Stimulated activated CD4-positive, alpha-beta T cell treated with anti-CD3 and anti-CD28 coated beads, TNF-alpha, amount 100 ng/mL, for 1 hour (primary cell): ENCODE measurements at places on chromosomes 6 and 20.

DNA sequence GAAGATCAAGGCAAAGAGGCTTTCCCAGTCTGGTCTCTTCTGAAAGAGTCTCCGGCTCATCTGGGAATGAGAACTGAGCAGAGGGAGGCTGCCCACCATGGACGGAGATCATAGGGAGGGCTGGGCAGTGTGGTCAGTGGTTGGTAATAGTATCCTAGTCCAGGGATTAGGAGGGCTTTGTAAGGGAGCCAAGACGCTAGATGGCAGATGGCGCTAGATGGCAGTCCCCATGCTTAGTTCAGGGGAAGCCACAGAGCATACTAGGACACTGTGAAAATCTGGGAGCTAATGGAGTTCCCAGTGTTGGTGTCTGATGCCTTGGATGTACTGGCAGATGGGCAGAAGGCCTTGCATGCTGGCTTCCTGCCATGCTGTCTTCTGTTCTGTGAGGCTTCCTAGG is 21.7 kb upstream of the DAAM2 start:
- no peak for DNase-seq

DNA sequence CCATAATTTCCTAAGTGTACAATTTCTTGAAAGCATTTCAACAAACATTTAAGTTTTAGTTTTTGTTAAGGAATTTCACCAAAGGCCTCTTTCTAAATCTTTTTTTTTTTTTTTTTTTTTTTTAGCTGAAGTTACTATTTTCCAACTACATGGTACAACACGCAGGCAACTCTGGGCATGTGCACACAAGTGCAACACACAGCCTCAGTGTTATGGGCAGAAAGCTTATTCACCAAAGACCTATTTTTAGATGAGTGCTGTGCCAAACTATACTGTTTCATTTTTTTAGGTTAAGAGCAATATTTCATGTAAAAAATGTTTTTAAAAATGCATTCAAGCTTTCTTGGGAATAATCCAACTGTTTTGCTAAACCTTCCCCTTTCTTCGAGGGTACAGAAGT is 42.0 kb upstream of the MAP3K4 start:
- DNase-seq: no peak

DNA sequence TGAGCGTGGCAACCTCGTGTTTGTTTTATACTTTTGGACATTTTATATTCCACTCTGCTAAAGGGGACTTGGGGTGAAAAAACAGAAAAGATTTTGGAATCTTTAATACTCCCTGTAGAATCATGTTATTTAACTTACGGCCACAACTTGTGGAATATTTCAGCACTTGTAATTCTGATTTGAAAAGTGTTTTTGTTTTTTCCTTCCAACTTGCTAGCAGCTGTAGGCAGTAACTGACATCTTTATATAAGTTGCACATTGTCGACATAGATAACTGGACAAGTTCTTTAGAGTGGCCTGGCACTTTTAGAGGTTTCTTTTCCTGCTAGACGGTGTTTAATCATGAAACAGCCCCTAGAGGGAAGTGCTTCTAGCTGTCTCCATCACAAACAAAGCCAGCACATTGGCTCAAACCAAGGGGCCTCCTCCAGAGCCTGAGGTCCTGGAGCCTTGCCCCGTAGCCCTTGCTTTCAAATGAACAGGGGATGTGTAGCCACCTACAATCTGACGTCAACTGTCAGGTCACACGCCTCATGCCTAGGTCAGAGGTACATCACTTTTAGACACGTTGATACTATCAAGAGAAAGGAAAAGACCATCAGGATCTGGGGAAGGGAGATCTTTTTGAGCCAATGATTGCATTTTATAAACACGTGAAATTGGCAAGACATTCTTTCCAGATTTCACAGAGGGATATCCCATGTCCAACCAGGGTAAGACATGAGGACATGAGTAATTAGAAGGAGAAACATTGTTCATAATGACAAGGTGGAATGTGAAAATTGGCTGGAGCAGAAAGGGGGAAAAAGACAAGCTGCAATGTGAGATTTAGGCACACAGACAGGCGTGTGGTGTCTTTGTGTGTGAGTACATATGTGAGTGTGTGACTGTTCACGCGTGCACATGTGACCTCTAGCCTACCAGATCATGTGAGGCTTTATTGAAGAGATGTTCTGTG is 92.1 kb downstream of the TXNDC5 start:
- DNase-seq: no peak

DNA sequence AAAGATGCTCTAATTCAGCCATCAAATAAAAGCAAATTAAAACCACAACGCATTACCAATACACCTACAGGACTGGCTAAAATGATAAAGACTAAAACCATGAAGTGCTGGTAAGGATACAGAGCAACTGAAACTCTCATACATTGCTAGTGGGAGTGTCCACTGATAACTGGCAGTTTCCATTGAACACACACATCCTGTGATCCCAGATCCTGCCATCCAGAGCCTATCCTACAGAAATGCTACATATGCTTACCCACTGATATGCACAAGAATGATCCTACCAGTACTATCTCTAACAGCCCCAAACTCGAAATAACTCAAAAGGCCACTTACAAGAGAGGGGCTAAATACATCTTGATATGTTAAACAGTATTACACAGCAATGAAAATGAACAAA is 81.0 kb downstream of the FYN start:
- no peak for DNase-seq

DNA sequence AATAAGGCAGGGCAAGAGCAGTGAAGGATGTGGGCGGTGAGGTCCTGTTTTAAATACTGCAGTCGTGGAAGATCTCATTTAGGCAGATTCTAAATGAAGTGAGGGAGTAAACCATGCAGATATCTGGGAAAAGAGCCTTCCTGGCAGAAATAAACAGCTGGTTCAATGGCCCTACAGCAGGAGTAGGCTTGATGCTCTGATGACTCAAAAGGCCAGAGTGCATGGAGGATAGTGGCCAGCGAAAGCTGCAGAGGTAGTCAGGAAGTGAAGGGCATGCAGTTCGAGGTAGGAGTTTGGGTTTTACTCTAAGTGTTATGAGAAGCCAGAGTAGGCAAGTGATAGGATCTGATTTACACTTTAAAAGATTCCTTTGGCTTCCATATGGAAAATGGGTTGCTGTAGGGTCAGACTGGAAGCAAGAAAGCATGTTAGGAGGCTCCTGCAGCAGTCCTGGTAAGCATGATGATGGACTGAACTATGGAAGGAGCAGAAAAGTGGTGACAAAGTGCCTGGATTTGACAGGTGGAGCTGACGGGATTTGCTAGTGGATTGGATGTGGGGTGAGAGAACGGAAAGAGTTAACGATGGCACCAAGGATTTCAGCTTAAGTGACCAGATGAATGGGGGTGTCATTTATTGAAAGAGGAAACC is 150.0 kb downstream of the GJA10 start:
- DNase-seq: no peak

- no peak for DNase-seq
Observed at GRCh38 chr6:136846046-136846445, 23.7 kb downstream of the PEX7 start.

DNA sequence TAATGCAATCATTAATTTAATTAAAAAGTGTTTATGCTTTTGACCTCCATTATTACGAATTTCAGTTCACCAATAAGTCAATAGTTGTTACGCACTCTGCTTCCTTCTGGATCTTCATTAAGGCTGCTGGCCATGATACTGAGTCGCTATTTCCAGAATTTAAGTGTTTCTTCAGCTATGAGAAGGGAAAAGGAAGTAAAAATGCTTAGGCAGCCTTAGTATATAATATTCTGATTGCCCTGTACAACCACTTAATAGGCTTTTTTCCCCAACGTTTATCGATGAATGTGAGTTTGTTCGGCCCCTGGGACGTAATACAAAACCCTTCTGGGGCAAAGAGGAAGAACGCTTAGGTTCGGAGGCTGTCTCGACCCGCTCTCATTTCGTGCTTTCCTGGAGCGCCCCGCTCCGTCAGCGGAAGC is 644 bp downstream of the OARD1 start:
- no peak for DNase-seq
